ENCODE measurements at places on chromosomes 7 and 10. TPM values are rescaled to one million over a fixed set of nuclear protein-coding genes. Genes with fewer than 3 reads are reported as not detected.

- DNase-seq, result no peak
Observed at GRCh38 chr7:20193242-20193777, 23.9 kb downstream of the MACC1 start.

The CHAT gene
- not detected for total RNA-seq

- no peak for DNase-seq
Observed at GRCh38 chr10:79168210-79168609, 99.4 kb downstream of the ZMIZ1 start.

DNA sequence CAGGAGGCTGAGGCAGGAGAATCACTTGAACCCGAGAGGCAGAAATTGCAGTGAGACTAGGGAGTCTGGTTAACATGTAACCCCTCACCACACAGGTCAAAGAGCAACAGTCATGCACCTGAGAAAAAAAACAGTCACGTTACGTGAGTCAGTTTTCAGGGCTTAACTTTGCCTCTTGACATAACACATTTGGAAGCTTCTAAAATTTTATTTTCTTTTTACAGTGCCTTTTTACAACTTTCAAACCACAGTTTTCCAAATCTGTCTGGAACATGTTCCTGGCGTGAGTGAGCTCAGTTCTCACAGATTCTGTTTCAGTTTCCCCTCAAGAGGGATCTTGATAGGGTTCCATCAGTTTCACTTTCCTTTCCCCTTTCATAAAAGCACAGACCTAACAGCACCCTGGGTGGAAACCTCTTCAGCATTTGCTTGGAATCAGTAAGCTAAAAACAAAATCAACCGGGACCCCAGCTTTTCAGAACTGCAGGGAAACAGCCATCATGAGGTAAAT lies 4.4 kb downstream of the IFIT3 start:
- DNase-seq, result peak; percentile 10

DNA sequence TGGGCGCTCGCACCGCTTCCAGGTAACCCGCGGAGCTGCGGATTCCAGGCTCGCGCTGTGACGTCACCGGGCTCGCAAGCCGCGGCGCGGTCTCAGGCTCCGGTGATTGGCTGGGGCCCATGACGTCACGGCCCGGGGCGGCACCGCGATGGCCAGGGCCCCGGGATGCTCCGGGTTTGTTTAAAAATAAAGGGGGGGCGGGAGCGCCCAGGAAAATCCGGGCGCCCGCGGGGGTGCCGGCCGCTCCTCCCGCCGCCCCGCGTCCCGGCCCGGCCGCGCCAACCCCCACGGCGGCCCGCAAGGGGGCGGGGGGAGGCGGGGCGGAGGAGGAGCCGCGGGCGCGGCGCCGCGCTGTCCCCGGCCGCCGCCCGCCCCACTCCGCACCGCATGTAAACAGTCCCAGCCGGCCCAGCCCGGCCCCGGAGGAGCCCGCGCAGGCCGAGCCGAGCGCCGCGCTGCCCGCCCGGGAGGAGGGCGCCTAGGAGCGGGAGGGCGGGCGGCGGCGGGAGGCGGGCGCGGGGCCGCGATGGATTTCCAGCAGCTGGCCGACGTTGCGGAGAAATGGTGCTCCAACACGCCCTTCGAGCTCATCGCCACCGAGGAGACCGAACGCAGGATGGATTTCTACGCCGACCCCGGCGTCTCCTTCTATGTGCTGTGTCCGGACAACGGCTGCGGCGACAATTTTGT lies at the start of gene MTURN:
MTURN (plus strand) TSS at position 376 of the 690 bp plus-strand sequence; CDS start at position 527, 151 bp downstream.
- peak; percentile 90 for DNase-seq
